ENCODE measurements at places on chromosomes 5 and 9.

- DNase-seq = no peak
These were observed 13.7 kb downstream of the DOCK2 start for GRCh38 chr5:169650701-169651331.

DNA sequence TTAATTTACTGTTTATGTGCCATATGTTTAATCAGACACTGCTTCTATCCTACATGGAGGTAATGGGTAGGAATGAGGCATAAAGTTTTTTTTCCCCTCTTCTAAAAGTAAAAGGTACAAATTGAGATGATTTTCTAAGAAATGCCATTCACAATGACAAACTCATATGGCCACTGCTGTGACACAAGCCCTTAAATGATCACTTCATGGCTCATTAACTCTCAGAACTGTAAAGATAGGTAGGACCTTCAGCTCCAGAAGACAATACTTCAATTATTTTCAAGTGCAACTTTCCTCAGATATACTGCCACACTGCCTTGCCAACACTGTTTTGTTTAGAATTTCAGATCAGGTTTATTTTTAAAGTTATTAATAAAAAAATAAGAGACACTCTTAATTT, 362.9 kb upstream of the ZNF608 start:
- no peak for DNase-seq

- no peak for DNase-seq
These were observed 93.6 kb downstream of the PAX5 start for GRCh38 chr9:36940500-36940853.

DNA sequence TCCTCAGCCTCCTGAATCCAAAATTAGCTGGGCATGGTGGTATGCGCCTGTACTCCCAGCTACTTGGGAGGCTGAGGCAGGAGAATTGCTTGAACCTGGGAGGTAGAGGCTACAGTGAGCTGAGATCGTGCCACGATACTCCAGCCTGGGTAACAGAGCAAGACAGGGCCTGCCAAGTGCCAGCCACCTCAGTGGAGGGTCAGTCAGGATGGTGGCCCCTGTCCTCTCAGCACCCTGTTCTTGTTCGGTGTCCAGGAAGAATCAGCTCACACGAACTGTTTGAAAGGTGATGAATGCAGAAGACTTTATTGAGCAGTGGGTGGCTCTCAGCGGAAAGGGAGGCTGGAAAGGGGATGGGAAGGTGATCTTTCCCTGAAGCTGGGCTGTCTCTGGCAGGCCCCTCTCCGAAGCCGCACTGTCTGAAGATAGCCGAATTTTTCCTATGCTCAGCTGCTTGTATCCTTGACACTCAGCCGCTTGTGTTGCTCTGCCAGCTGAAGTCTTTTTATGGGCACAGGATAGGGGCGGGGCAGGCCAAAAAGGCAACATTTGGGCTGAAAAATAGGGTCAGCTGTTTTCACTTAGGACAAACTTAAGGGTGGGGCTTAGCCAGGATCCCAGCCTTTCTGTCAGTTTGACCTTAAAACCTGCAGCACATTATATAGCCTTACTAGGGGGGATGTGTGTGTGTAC, 50.9 kb downstream of the UBE2R2 start:
- DNase-seq = no peak

DNA sequence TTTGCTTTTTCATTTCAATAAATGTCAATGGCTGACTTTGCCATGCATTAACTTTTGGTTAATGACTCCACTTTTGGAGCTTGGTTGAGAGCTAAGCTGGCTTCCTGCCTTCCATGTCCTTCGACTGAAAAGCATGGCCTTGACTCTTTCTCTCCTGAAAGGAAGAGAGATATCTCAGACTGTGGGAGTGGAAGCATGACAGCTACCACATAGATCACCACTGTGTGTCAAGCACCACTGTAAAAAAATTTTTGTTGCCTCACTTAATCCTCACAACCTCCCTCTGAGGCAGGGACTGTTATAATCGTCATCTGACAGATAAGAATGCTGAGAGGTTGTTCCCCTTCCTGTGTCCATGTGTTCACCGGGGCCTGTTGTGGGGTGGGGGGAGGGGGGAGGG, 184.8 kb downstream of the RORB start:
- no peak for DNase-seq

- DNase-seq = no peak
These were observed 64.1 kb downstream of the PDE4D start for GRCh38 chr5:59829386-59829785.

GRCh38 chr5:173291722-173292658, 36.2 kb downstream of the STC2 start:
- no peak for DNase-seq
